ENCODE measurements at places on chromosomes 2 and 18.

GRCh38 chr2:15243762-15244161 lies 317.4 kb downstream of the NBAS start:
- peak; percentile 46 for DNase-seq

DNA sequence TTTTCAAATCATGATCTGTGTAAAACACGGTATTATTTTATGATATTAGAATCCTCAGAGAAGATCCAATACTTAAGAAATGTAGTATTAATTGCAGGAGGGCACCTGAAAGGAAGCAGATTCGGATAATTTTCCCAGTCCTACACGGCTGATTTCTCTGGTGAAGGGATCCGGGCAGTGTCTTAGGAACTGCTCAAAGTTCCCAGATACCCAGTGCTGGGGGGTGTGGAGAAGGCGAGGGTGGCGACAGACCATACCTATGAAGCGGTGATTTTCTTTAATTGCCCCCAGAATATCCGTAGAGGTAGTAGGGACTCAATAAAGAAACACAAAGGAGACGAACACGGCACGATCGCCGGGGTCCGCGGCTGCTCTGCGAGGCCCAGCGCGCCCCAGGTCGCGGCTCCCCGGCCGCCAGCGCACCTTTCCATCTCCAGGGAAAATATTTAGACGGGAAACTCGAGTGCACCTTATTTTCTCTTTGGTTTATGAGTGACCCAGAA lies 1.4 kb upstream of the SOX11 start:
- DNase-seq: peak; percentile 15

GRCh38 chr2:26765475-26766200 lies 1.6 kb downstream of the SLC35F6 start:
- DNase-seq: no peak

- DNase-seq: no peak
Measured at GRCh38 chr2:242057379-242058040, 188.0 kb downstream of the RTP5 start.

DNA sequence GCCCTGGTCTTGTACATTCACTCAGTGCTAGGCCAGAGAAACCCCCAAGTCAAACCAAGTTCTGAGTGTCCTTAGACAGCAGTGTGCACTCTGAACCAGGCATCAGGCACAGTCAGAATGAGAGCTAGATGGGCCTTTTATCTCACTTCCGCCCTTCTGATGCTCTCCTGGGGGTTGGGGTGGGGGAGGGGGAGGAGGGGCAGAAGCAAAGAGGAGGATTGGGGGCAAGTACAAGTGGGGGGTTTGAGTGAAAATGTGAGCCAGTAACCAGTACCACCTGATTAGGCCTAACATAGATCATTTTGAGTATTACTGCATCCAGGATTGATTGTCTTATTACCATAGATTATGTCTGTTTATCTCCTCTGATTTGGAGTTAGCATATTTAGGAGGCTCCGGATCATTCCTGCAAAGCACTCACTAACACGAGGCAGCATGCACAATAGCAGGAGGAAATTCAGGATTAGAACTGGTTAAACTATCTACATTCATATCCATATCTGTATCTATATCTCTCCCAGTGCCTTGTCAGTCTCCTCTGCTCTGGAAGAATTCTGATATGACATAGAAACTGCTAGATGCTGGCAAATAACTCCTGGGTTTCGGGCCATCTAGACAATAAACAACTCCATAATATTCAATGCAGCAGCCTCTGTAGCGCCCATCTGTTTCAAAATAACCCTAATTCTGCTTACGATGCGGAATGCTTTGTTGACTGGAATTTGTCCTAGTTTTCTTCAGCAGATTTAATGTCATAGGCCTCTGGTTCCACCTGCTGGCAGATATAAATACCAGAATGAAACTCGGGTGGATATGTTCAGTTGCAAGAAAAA lies 149.1 kb downstream of the RHBDD1 start:
- peak; percentile 76 for DNase-seq

DNA sequence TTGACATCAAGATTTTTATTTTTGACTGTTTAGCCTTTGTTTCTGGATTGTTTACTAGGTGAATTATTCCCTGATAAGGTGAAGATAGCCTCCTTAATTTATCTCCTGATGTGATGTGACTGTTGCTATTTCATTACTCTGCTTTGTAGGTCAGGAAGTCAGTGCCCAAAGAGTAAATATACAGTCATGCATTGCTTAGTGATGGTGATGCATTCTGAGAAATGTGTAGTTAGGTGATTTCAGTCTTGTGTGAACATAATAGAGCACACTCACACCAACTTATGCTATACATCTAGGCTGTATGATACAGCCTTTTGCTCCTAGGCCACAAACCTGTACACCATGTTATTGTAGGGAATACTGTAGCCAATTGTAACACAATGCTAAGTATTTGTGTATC lies 102.4 kb upstream of the THUMPD2 start:
- DNase-seq: peak; percentile 24

GRCh38 chr2:70474256-70474848 lies 79.3 kb downstream of the TGFA start:
- no peak for DNase-seq

DNA sequence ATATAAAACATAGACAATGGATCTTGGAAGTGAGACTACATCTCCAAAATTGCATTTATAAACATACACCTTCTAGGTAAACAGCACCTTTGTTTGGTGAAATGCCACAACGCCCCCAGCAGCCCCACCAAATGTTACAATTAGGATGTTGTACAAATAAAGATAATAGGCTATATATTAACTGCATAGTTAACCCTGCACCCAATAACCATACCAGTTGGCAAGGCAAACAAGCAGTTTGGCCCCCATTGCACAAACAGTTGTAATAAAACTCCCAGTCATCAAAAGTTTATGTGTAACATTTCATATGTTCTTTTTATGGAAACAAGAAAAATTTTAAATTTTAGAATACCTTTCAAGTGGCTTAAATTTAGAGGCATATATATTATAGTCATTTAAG lies 67.3 kb downstream of the PRPF40A start:
- no peak for DNase-seq

DNA sequence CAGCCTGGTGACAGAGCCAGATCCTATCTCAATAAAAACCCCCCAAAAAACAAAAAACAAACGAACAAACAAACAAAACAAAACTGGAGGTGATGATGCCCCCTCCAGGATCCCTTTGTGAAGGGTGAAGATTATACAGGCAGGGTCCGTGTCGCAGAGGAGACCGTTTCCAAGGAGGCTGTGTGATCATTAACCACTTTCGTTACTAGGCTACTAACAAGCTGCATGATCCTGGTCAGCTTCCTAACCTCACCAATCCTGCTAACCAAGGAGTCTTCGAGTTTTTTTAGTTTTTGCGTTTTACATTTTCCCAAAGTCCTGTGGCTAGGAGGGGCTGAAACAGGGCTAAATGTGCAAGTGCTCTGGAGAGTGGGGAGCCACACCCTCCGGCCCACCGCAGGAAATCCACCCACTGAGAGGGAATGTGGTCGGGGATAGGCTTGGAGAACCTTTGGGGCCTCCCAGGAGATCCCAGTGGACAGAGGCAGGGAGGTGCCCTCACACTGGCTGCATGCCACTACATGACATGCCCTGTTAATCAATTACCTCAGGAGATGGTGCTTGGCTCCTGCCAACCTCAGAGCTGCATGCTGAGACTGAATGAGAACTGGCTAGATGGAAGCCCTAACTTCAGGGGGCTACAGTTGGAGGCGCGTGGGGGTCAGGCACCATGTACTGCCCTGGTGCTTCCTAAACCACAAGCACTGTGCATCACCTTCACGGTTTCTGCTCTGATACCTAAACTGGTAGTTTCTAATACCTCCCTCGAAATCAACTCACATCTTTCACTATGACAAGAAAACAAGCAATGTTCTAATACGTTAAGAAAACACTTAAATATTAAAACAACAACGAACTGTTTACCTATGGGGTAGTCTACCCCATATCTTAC lies 67.5 kb upstream of the RGPD5 start:
- no peak for DNase-seq

DNA sequence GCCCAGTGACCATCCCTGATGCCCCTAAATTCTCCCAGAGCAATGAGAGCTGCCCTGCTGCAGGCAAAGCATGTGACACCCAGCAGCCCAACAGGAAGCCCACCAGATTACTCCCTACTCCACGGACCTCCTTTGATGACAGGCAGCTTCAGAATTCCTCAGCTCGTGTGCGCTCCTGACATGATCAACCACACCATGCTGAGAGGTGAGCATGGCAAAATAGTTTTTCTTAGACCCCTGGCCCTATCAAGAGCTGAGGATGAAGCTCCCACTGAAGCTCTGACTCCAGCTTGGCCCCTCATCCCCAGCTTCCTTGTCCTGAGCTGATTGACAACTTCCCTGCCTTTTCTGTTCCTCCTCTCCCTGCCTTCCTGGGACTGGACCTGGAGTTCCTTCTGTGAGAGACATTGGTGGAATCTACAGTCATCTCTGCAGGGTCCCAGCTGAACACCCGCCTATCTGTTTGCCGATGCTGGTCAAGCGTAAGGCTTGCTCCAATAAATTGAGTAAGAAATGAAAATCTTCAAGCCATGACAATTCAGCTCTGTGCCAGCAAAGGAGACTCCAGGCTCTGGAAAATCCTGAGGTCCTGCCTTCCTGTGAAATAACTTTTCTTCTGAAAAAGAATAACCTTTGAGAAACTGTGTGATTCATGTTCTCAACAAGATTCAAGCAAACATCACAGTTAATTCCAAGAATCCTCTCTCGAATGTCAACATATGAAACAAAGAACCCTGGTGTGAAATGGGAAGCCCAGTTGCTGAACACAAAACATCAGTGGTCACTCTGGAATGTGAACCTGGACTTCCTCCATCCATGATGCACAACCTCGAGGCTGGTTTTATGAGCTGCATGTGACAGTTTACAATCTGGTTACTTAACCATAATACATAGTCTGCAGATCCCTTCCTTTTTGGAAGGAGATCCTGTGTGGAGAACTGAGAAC lies 201.1 kb downstream of the SPP2 start:
- peak; percentile 94 for DNase-seq

- DNase-seq: no peak
Measured at GRCh38 chr2:56313500-56313921, 129.7 kb downstream of the CCDC85A start.

- no peak for DNase-seq
Measured at GRCh38 chr2:38778687-38779082, 675 bp downstream of the GEMIN6 start.

DNA sequence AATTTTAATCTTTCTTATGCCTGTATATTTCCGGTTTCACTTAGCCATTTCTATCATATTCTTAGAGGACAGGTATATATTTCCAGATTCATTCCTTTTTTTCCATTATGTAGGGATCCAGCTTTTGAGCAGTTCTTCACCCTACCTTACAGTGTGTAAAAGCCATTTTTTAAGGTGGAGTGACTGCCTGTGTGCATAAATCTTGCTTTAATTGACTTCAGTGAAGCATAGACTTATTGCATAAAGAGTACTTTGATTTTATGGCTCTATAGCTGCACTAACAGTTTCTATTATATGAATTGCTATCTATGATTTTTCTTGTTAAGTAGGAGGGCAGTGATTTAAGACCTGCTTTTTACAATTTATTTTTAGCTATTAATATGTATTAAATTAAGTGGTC lies 132.6 kb downstream of the NYAP2 start:
- no peak for DNase-seq

- DNase-seq: no peak
Measured at GRCh38 chr2:66667301-66667700, 232.4 kb downstream of the MEIS1 start.

DNA sequence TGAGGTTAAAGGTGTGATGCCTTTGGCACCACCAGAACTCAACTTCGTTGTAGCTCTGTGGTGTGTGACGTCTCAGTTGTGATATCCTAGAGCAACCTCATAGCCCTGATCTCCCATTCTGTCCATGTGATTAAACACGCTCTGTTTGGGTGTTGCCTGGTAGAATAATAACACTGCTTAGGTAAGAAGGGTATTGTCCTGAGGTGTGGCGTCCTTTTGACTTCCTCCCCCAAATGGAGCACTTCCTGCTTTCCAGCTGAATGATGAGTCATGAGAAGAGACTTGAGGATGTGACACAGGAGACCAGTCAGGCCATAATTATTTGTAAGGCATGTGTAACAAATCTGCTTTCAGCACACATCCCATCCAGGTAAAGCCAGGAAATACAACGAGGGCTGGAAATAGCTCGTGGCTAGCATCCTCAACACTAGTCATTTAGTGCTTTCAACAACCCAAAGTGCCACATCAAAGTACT lies 100.7 kb downstream of the RAPGEF4 start:
- peak; percentile 86 for DNase-seq

DNA sequence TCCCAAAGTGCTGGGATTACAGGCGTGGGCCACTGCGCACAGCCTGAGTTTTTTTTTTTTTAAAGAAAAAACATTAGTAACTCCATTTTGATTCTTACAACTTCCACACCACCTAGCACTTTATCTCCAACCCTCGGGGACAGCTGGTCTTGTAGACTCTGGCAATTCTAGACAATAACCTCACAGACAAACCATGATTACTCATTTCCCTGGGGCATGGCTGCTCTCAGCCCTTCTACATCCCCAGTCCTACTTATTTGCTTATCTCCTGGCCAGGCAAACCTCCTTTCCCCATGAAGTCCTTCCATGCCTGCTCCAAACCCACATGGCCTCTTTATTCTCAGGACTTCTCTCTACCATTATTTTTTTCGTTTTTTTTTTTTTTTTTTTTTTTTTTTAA lies 91.1 kb downstream of the ACTR3 start:
- DNase-seq: peak; percentile 66

GRCh38 chr18:38526922-38527321 lies 961.3 kb upstream of the CELF4 start:
- no peak for DNase-seq

DNA sequence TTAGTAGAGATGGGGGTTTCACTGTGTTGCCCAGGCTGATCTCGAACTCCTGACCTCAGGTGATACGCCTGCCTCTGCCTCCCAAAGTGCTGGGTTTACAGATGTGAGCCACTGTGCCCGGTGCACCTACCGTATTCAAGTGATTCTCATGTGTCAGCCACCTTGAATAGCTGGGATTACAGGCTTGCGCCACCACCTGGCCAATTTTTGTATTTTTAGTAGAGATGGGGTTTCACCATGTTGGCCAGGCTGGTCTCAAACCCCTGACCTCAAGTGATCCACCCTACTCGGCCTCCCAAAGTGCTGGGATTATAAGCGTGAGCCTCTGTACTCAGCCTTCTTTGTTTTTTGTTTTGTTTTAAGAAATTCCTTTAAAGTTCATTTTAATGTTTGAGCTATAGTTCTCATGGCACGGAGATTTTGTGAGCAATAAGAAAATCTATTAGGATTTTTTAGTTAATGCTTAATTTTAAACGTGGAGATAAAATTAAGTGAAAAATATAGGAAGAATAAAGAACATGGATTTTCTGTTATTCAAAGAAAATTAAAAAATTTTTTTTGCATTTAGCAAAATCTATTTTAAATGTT lies 242.6 kb downstream of the PHLPP1 start:
- peak; percentile 32 for DNase-seq

DNA sequence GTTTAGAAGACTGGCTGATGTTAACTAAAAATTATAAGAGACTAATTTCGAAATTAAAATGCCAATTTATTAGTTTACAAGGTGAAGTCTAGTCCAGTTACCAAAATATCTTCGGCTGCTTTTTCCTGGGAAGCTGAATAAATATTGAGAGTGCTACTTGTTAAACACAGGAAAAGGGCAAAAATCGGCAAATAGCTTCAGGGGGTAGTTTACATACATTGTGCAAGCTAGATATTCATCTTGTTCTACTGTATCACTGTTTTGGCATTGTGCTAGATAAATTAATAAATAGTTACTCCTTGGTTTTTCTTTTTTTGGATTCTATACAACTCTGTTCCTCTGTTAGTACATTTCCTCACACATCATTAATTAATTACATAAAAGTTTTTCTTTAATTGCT lies 29.3 kb downstream of the NHEJ1 start:
- no peak for DNase-seq
